ENCODE measurements at places on chromosomes 6 and 20.

- DNase-seq = no peak
Measured at GRCh38 chr20:11204926-11205768, 531.3 kb upstream of the JAG1 start.

DNA sequence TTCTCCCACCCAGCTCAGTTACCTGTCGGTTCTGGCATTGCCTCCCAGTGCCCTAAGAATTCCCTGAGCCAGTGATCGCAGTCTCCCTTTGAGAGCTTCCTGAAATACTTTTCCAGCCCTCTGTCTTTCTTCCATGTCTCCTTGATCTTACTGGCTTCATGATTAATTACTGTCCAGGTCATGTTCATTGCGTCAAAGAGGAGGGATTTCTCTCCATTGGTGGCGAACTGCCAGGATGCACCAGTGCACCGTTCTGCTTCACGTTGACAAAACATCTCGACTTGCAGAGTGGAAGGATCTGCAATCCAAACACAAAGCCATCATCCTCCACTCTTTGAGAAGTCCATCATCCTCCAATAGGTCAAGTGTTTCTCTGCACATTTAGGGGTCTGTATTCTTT, 8.6 kb downstream of the RAET1E start:
- no peak for DNase-seq

DNA sequence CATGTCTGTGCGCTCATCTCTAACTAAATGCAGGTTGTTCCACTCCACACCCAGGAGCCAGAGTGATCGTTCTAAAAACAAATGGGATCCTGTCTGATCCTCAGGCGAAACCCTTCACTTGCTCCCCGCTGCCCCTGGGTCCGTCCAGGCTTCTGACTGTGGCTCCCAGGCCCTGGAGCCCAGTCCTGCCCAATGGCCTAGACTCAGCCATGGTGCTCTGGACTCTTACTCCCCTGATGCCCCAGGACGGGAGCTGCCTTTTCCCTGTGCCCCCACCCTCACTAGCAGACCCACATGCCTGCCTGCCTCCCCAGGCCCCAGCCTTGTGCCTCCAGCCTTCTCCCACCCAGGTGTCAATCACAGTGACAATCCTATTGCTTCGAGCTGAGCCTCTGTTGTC, 256.7 kb downstream of the BMP7 start:
- no peak for DNase-seq

- DNase-seq = no peak
Measured at GRCh38 chr20:13825465-13825864, 40.6 kb downstream of the NDUFAF5 start.

- no peak for DNase-seq
Measured at GRCh38 chr6:72933233-72933632, 292.1 kb downstream of the KHDC1L start.

- no peak for DNase-seq
Measured at GRCh38 chr6:29967379-29968010, 25.2 kb downstream of the HLA-A start.

- DNase-seq = no peak
Measured at GRCh38 chr20:62064770-62065673, 659 bp downstream of the TAF4 start.

DNA sequence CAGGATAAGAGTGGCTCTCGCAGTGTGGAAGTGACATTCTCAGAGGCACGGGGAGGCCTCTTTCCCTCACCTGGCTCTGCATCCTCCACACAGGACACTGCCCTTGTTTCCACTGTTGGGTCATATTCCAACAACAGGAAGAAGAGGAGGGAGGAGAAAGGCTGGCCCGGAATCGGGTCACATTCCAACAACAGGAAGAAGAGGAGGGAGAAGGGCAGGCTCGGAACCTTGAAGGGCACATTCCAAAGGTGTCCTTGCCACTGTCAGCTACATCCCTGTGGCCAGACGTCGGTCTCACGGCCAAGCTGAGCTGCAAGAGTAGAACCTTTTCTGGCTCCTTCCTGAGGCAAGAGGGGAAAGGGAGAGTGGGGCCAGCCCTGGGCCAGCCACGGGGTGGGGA, 25.4 kb downstream of the CHRNA4 start:
- DNase-seq = no peak

- no peak for DNase-seq
Measured at GRCh38 chr6:77893391-77893790, 240.6 kb downstream of the MEI4 start.

DNA sequence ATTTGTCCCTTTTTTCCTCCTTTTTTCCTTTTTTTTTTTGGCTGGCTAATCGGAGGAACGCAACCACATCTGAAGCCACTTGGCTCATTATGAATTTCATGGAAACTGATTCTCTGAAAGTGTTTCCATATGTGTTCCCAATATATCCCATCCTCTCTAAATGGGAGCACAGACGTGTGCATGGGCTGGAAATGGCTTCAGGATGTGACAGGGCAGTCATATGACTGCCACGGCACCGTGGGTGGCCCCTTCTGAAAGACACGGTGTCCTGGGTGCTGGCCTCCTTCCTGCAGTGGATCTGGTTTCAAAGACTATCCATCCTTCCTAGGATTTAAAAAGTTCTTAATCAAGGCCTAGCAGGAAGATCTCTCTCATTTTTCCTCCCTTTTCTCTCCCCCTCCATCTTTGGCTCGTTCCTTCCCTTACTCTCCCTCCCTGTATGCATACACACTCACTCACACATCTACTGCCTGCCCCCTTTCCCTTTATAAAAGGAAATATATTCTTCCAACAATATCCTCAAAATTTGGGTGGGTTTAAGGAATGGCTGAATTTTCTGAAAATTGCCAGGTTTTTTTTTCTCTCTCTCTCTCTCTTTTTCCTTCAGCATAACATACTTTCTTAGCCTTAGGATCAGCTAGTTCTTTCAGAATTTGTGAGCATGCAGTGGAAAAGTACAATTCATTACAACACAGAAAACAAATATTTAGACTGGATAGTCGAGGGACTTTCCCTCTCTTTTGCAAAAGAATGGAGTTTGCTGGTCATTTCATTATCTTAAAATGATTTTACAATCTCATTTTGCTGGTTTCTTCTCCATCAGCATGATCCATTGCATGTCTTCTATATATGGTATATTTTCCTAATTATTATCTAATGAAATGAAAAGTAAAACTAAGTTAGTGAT, 161.2 kb upstream of the SUPT3H start:
- DNase-seq = no peak

DNA sequence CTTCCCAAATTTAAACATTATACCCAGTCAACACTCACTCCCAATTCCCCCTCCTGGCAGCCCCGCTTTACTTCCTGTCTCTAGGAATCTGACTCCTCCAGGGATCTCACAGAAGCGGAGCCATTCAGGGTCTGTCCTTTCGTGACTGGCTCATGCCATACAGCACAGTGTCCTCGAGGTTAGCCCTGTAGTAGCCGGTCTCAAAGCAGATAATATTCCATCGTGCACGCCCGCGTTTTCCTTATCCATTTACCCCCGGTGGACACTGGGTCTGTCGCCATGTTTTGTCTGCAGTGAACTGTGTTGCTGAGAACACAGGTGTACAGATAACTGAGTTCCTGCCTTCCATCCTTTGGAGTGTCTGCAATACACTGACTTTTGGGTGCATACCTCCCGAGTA, 95.3 kb downstream of the TTLL2 start:
- DNase-seq = no peak

DNA sequence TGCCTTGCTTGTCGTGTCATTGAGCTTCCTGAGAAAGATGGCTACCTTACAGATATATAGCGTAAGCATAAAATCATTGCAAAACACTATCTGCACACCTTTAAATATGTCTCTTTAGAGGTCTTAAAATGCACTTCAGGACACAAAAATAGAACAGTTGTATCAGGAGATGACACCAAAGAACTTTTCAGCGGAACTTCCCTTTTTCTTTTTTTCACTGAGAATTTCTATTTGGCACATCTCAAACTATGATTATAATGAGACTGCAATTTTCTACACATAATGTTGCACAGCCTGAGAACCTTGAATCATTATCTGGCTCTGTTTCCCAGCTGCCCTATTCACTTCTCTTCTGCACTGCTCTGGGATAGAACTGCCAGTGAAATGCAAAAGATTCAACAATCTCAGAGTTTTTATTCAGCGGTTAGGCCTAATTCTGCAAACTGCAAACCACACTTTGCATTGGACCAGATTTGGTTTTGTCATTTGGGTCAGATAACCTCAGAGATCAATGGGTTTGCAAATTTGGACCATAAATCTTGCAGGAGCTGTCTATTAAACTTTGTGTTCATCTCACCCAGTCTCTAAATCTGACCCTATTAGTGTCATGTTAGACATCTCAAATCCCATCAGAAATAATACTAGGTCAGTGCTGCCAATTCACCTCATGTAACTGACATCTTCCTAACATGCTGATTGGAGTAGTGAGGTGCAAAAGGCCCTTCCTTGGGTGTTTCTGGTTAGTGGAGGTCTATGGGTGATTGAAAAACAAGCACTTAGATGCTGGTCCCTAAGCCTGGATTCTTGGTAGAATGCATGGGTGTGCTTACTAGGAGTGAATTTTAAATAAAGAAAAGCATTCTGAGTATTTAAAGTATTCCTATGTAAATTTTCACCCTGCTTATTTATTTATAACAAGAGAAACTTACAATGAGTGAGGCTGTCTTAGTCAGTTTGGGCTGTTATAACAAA, 382.7 kb downstream of the UTRN start:
- no peak for DNase-seq

DNA sequence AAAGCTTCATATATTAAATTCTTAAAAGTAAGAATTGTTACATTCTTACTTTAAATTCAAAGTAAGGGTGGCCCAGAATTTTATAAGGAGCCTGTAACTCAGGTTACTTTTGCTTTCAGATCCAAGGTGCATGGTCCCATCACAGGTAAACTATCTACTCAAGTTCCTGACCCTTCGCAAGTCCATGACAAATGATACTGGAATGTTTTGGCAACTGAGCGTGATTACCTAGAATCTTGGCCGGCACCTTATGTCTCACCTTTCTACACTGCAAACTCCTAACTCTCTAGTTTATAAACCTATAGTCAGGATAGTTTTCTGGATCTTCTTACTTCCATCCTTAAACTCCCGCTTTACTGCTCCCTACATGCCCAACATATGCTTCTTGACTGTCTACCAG, 67.9 kb upstream of the HMGN3 start:
- DNase-seq = no peak

GRCh38 chr6:24672620-24673182, 5.8 kb downstream of the ACOT13 start:
- no peak for DNase-seq

GRCh38 chr6:162343936-162344645, 383.5 kb downstream of the PRKN start:
- no peak for DNase-seq

DNA sequence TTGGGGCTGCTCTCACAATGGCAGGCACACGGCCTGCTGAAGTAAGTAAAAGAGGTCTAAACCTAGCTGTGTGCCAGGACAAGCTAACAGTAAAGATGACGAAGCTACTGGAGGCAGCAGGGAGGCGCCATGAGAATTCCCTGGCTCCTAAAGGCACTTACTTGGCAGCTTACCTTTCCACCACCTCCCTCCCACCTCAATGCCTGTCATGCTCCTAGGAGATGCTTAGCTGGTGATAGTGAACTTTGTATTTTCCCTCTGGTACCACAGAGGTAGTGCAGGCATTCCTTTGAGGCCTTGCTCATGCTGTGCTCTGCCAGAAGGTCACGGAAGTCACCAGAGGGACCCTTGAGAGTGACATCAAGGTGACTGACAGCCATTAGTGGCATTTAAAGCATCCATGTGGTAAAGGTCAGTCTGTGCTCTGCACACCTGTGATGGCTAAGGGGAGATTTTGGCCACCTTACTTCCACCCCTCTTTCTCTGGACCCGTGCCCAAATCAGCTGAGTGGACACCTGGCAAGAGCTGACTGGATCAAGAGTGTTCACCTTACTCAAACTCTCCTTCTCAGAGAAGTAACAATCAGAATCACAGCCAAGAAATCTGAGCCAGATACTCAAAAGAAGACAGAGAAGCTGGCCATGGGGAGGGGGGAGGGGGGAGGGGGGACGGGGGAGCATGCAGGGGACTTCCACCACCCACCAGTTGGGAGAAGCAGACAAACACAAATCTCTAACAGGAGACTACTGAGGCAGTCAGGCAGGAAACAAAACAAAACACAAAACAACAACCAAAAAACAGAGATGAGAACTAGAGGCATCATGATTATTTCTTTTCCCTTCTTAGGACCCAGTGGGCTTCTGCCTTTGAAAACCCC, 2.9 kb downstream of the FKBP1A start:
- DNase-seq = no peak

DNA sequence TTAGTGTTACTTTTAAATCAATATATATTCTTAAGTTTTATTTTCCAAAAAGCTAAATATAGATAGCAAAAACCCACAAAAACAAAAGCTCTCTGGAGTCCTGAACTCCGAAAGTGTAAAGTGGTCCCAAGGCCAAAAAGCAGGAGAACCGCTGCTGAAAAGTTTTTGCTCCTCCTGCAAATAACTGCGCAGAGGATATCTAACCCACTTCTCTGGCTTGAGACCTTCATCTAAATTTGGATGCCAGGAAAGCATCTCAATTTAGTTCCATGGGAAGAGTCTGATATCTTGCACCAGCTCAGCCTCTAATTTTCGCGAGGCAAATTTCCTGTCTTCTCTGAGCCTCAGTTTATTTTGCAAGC, 523 bp downstream of the MRPS10 start:
- DNase-seq = no peak

- no peak for DNase-seq
Measured at GRCh38 chr6:87333591-87334181, 4.6 kb upstream of the GJB7 start.

- DNase-seq = no peak
Measured at GRCh38 chr20:45377269-45377668, 856 bp downstream of the TP53TG5 start.

DNA sequence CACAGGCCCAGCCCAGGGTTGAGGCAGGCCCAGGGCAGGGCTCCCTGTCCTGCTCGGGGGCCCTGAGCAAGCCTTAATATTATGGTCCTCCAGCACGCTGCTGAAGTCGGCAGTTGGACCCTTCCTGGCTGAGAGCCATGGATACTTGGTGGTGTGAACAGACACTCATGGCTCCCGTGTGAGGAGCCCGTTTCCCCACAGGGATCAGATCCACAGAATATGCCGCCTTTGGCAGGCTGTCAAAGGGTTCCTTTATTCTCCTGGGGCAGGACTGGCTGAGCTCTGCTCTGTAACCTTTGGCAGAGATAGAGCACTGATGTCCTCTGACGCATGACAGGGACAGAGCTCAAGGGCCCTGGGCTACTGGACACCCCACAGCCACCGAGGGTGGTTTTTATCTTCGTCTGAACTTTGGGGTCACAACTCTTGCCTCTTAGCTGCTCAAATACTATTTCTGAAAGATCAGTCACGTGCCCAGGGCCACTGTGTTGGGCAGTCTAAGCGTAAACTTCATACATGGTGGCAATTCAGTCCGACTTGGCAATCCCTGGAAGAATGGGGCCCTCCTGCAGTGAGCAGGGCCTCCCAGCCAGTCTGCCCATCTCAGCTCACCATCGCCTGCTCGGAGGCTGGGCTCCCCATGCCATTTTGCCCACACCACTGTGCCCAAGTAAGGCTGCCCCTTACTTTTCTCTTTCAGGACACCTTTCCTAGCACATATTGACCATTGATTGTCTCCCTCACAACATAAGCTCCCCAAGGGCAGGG, 49.1 kb downstream of the TTI1 start:
- DNase-seq = no peak

GRCh38 chr6:88920088-88920487, 43.3 kb downstream of the RNGTT start:
- DNase-seq = no peak

Data from urinary bladder (tissue), 4 donors.